ENCODE measurements at places on chromosomes 2 and 18.

GRCh38 chr2:20532634-20533437, 86.0 kb downstream of the RHOB start:
- no peak for DNase-seq

DNA sequence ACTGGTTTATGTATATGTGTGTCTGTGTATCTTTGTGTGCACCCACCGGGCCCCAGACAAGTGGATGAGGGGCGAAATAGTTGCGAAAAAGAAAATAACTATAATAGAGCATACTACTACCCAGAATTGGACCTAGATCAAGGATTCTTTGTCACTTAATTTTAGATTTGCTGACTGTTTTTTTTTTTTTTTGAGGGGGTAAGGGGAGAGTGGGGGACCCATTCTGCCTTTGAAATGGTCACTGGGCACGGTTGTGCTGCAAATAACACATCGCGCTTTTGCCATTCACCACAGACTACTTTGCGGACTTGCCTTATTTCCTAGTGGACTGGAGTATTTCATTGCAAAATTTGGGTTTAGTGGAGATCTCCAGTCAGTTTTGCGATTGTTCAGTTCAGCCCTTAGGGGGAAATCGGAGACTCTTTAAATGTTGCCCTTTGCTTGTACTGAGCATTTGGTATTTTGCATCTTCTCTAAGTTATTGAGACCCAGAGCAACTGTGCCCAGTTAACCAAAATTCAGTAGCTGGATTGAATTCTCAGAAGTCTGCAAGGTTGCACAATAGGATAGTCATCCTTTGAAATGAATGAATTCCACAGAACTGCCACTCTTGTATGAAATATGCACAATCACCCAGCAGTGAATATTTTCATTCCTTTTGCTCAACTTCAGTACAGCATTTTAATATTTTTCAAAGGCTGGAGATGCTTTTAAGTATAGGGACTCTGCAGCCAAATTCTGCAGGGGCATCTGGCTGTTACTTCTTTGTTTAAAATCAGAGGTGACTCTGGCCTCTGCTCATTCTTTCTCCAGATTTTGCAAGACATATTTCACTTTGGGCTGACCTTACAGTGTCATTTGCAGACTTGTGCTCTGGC, 2.9 kb downstream of the TRIB2 start:
- DNase-seq, result no peak

DNA sequence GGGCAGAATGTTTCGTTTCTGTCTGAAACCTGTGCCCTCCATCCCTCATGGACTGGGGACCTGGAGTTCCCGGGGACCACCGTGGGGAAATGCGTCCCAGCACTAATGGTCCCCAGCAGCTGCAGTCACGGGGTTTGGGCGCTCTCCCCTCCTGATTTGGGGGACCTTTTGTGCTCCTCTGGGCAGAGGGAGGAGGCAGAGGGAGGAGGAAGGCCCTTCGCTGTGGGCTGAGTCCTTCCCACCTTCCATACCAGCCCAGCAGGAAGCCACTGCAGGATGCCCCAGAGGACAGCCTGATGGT, 3.2 kb downstream of the GPR35 start:
- DNase-seq, result no peak

DNA sequence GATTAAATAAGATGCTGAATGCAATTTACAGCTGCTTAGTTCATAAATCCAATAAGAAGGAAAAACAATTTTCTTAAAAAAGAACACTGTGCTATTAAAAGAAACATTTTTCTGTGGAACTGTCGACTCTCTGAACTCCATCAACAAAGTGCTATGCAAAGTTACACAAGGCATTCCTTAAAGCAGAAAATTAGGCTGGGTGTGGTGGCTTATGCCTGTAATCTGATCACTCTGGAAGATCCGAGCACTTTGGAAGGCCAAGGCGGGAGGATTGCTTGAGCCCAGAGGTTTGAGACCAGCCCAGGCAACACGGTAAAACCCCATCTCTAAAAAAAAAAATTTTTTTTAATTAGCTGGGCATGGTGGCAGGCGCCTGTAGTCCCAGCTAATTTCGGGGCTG, 13.0 kb downstream of the MCM6 start:
- DNase-seq, result no peak

DNA sequence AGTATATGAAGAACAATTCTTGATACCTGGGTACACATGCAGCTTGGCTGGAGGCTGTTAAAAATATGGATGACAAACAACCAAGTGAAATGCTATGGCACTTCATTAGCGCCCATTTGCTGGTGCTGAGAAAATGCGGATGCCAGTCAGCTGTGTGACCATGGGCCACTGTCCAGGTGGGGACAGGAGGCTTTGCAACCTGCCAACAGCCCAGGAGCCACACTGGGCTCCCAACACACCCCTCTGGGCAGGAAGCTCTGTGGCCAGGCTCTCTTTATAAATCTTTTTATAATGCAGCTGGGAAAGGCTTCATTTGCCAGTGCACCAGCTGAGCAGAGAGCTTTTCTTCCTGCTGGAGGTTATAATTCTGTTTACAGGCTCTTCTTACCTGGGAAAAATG, 19.9 kb downstream of the RNF144A start:
- DNase-seq, result no peak

- no peak for DNase-seq
Observed at GRCh38 chr2:132991471-132992045, 321.6 kb upstream of the LYPD1 start.

- no peak for DNase-seq
Observed at GRCh38 chr18:61967252-61967891, 74.6 kb upstream of the RNF152 start.

DNA sequence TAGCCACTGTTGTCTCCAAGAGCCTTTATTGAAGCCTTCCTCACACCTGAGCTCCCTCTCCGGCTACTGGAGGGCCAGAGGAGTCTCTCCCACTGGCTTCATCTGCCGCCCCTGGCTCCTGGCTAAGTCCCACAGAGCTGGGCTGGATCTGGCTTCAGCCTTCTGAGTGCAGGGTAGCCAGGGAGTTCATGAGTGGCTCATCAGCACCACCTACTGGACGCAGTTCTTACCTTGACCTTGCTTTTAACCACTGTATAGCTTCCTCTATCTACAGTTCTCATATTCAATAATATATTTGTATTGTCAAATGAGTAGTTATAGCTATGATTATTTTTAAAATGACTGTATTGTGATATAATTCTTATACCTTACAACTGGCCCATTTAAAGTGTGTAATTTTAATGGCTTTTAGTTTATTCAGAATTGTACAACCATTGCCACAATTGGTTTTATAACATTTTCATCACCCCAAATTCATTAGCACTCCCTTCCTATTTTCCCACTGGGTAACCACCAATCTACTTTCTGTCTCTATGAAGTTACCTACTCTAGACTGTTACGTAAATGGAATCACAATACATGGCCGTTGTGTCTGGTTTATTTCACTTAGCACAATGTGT, 17.7 kb downstream of the CNDP1 start:
- peak; percentile 52 for DNase-seq

DNA sequence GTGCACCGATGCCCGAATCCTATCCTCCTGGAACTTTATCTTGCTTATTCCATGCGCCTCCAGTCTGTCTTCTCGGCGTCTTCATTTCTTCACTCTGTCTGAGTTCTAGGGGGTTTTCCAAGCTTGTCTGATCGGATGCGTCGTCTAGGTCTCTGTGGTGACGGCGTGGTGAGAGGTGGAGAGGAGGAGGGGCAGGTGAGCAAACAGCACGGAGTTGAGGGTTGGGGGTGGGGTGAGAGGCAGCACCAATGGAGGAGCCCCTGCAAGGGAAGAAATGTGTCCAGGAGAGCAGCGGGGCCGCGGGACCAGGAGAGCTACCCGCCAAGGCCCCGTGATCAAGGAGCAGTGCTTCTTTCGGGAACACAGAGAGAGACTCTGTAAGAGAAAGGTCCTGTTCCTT, 131.3 kb upstream of the TWIST2 start:
- DNase-seq, result no peak

GRCh38 chr2:149561309-149561926, 26.2 kb downstream of the MMADHC start:
- no peak for DNase-seq

DNA sequence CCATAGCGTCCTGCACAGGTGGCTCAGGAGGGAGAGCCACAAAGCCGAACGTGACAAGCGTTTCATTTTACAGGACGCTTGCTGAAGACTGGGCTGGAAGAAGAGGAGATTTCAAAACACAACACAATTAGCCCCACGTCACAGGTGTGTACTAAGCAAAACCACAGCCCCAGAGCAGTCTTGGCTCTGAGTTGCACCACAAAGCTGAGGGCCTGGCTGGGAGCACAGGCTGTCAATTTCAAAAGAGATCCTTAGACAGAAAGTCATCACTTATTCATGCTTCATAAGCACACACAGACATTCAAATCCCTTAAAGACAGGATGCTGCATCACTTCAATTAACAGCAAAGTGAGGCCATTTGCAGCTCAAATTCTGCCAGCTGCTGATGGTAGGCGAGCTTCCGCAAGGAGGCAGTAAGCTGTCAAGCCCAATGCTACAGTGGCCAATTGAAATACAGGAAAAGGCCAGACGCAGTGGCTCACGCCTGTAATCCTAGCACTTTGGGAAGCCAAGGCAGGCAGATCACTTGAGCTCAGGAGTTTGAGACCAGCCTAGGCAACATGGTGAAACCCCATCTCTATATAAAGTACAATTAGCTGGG, 79.6 kb downstream of the SKA1 start:
- no peak for DNase-seq

DNA sequence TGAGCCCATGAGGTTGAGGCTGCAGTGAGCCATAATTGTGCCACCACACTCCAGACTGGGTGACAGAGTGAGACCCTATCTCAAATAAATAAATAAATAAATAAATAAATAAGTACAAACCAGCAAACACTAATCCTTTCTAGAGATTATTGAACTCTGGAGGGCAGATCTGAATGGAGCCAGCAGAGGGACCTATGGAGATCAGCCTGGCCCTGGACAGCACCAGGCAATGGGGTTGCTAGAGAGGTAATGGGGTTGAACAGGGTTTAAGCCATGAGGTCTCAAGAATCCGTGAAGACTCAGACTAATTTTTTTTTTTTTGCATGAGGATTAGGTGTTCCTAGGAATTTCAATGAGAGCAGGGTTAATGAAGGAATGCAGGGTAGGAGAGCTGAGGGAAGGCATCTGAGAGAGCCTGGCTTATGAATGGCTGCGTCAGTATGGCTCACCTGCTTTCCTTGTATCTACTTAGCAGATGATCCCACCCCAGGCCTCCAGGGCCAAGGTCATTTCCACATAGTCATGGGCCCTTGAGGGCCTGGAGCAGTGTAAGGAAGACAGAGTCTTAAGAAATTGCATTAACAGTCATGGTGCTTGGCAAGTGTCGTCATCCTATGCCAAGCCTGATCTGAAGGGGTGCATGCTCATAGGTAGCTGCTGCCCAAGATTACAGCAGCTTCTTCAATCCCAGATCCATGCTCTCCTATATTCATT, 34.6 kb upstream of the IL37 start:
- DNase-seq, result no peak

GRCh38 chr2:202624133-202624532, 10.6 kb upstream of the FAM117B start:
- no peak for DNase-seq

DNA sequence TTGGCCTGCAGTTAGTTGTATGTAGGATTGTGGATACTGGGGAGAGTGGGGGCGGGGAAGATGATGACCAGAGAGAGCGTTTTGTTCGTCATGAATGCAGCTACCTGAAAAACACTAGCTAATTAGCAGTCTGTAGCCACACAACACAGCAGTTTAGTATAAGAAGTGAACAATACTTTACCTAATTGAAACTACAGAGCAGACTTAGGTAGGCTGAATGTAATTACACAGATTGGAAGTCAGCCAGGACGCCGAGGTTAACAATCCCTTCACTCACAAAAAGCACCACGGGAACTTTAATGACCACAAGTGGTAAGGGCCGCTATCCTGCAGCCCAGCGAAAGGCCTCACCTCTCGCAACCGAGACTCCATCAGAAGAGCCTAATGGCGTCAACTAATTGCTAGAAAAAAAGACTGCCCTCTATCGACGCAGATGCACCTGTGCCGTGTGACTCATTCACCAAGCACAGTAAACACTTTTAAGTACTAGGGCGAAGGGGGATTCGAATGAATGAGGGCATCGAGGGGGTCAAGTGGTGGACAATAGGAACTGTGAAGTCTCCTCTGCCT, 591.0 kb downstream of the ARHGAP15 start:
- DNase-seq, result no peak

DNA sequence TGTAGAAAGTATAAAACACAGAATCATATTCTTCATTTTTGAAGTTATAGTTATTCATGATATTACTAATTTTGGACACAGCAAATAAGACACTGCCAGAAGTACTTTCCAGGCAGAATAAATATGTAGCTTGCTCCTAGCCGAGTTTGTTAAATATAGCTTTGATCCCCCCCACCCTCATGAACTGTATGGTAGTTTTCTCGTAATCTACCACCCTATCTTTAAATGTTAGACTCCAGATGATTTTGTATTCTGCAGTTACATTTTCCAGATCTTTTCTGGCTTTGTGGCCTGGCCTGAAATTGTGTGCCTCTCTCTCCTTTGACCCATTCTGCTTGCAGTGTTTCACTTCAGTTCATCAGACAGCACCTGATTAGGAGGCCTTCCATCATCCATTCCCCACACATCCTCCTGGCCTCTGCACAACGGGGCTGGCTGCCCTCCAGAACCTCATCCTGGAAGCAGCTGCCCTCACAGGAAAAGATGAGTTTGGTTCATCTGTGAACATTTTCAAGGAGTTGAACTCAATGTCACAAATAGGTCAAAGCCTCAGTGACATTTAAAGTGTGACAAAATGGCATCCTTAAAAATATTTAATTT, 4.7 kb upstream of the KCNJ3 start:
- no peak for DNase-seq

- DNase-seq, result no peak
Observed at GRCh38 chr2:21102356-21102755, 21.4 kb upstream of the TDRD15 start.

DNA sequence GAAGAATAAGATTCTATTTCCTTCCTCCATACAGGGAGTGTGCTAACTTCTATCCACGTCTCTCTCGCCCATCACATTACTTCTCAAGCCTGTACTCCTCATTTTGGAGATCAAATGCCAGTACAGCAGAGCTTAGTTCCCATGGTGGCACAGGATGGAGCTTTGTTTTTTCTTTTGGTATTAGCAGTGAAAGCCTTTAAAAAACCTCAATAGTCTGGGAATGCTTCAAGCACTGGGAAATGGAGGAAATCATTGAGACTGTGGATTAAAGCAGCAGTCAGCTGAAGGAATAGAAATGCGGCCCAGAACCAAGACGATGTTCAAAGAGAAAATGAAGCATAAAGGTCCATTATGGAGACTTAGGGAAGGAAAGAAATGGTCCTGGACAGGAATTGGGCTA, 102.3 kb downstream of the NRXN1 start:
- no peak for DNase-seq

GRCh38 chr2:218857371-218858137, 2.1 kb upstream of the WNT6 start:
- DNase-seq, result no peak

- DNase-seq, result no peak
Observed at GRCh38 chr18:7618891-7619442, 51.9 kb downstream of the PTPRM start.

GRCh38 chr2:128726236-128726635, 407.6 kb upstream of the HS6ST1 start:
- no peak for DNase-seq

GRCh38 chr2:21253311-21254027, 129.7 kb downstream of the TDRD15 start:
- no peak for DNase-seq

- no peak for DNase-seq
Observed at GRCh38 chr2:68784915-68785314, 50.3 kb downstream of the ARHGAP25 start.

All from activated T-helper 1 cell treated with anti-CD3 and anti-CD28 coated beads, Interleukin-2, amount 50 U/mL, for 16 hours (primary cell).